ENCODE measurements at places on chromosomes 12 and 14.
A peak's percentile ranks its signal among the peaks of the same experiment; 100 is the strongest.

DNA sequence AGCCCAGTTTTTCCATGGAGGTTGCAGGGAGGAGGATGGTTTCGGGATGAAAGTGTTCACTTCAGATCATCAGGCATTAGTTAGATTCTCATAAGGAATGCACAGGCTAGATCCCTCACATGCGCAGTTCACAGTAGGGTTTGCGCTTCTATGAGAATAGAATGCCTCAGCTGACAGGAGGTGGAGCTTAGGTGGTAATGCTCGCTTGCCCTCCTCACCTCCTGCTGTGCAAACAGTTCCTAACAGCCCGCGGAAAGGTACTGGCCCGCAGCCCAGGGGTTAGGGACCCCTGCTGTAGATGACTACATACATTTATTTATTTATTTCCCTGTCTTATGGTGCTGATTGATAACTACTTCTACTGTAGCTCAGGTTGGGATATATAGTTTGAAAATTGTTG, 93.2 kb downstream of the FBXO33 start:
- DNase-seq = no peak

DNA sequence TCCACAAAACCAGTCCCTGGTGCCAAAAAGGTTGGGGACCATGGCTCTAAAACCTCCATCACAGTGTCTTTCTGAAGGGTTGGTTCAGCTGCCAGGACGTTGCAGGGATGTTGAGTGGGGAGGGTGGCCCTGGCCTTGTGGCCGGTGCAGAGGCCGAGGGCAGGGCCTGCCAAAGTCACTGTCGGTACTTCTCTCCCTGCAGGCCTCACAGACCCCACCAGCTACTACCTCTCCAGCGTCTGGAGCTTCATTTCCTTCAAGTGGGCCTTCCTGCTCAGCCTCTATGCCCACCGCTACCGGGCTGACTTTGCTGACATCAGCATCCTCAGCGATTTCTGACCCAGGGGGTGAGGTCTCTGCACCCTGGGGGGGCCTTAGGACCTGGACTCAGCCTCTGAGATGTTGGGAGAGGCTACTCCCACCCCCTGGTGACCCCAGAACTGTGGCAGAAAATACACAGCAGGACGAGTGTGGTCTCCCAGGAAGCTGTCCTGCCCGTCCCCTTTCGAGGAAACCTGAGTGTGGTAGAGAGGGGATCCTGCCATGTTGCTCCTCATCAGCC, 7.0 kb downstream of the SLC48A1 start:
- DNase-seq = no peak

- DNase-seq = no peak
These were observed 64.4 kb downstream of the NUAK1 start for GRCh38 chr12:106074361-106074705.

- no peak for DNase-seq
These were observed 15.5 kb upstream of the PAPOLA start for GRCh38 chr14:96486705-96487104.

GRCh38 chr12:130357241-130357640, 19.6 kb downstream of the PIWIL1 start:
- DNase-seq = no peak

DNA sequence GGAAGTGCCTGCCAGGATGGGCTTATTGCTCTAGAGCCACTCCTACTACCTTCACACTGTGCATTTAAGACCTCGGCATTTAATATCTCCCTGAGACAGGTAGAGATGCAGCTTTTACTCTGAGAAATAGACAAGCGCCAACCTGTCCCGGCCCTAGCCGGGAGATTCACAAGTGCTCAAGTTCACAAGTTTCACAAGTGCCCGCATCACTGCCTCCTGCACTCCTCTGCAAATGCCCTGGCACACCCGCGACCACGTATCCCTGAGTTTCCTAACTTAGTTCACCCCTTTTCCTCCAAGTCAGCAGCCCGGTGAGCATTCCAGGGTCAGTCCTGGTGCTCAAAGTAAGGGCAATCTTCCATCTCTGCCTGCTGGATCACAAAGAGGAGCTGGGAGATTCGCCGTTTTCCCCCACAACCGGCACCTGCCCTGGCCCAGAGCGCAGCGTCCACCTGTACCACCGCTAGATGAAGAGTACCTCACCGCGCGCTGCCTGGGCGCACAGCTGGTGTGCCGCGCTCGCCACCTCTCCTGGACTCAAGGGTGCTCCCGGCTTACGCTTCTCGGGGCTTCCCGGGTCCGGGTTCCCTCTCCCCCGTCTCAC, 5.0 kb upstream of the SLC38A4 start:
- peak; percentile 34 for DNase-seq

GRCh38 chr12:6891646-6892001, 13.0 kb upstream of the LRRC23 start:
- DNase-seq = no peak

DNA sequence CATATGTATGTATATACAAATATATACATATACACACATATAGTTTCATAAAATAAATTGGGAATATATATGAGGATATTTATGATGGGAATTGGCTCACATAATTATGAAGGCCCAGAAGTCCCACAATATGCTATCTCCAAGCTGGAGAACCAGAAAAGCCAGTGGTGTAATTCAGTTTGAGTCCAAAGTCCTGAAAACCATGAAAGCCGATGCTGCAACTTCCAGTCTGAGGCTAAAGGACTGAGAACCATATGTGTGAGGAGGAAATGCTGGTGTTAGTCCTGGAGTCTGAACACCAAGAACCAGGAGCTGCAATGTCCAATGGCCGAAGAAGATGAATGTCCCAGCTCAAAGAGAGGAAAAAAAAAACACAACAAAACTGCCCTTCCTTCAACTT, 65.5 kb upstream of the PRKD1 start:
- no peak for DNase-seq

- DNase-seq = no peak
These were observed 12.5 kb downstream of the SELPLG start for GRCh38 chr12:108621161-108621560.

GRCh38 chr12:50786498-50787231, 22.8 kb downstream of the ATF1 start:
- peak; percentile 95 for DNase-seq

GRCh38 chr14:69963966-69964365, 84.8 kb downstream of the SMOC1 start:
- no peak for DNase-seq

DNA sequence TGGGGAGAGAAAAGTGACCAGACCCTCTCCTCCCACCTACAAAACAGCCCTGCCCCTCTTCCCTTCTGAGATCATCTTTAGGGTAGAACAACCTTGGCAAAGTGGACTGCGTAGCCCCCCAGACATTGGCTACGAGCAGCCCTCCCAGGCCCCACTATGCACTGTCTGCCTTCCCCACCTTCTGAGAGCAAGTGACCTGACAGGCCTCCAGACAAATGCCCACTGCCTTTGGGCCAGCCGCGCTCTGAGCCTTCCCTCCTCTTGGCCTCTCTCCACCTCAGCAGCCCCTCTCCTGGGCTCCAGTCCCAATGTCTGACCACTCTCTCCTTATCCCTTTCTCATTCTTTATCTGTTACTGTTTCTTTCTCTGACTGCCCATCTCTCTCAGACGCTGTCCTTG, 46.5 kb upstream of the CCND2 start:
- no peak for DNase-seq

GRCh38 chr12:19223695-19224094, 94.2 kb downstream of the PLEKHA5 start:
- peak; percentile 87 for DNase-seq

DNA sequence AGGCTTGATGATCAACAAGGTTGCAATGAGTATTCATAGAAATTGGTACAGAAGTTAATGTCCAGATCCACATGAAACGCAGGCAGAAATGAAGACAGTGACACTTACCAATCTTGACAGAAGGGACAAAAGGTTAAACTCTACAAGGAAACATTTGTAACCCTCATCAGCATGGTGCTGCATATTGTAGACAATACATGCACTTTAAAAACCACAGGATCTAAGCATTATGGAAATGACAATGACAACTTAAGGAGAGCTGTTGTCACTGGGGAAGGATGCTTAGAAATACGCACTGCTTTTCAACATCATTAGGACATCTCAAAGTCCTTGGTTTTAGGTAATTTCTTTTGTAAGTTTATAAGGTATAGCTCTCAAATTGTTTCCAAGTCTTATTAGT, 130.6 kb downstream of the ATP23 start:
- no peak for DNase-seq

- no peak for DNase-seq
These were observed 2.8 kb upstream of the PRKAG1 start for GRCh38 chr12:49021292-49021915.

DNA sequence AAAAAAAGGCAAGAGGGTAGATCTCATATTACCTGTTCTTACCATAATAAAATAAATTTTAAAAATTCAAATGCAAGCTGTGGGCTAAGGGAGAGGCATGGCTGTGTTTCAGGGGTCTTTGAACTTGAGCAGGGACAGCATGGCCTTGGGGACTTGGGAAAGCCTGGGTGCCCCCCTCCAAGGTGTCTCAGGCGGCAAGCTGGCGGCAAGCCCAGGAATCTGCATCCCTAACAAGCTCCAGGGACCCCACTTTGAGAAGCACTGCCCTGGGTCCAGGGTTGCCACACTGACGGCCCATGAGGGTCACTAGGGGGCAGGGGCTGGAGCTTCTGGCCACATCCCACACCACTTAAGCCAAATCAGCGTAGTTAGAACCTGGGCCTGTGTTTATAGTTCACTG, 193.8 kb downstream of the SLC15A4 start:
- DNase-seq = no peak

GRCh38 chr12:78146365-78146772, 315.7 kb downstream of the NAV3 start:
- peak; percentile 60 for DNase-seq

DNA sequence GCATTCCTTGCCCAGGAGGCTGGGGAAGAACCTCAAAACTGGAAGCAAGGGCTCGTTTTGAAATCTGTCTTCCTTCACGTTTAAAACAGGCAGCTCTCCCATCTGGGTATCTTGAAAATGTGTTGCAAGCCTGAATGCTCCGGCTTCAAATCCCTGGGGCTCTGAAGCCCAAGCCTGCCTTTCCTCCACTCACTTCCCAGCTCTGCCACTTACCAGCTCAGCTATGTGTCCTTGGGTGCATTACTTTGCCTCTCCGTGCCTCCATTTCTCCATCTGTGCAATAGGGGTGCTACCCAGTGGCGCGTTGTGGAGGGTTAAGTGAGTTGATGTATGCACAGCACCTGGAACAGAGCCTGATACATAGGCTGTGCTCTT, 97.6 kb downstream of the GCH1 start:
- peak; percentile 3 for DNase-seq

GRCh38 chr14:94051115-94051514, 25.0 kb downstream of the OTUB2 start:
- peak; percentile 36 for DNase-seq

- no peak for DNase-seq
These were observed 41.4 kb downstream of the PTGER2 start for GRCh38 chr14:52355526-52355925.

- DNase-seq = no peak
These were observed 27.5 kb upstream of the HNF1A start for GRCh38 chr12:120950807-120951206.

GRCh38 chr12:117643971-117644370, 282.5 kb upstream of the NOS1 start:
- no peak for DNase-seq

GRCh38 chr12:104846056-104846767, 111.9 kb downstream of the SLC41A2 start:
- peak; percentile 4 for DNase-seq

GRCh38 chr12:42705863-42706262, 116.3 kb upstream of the PRICKLE1 start:
- peak; percentile 86 for DNase-seq

DNA sequence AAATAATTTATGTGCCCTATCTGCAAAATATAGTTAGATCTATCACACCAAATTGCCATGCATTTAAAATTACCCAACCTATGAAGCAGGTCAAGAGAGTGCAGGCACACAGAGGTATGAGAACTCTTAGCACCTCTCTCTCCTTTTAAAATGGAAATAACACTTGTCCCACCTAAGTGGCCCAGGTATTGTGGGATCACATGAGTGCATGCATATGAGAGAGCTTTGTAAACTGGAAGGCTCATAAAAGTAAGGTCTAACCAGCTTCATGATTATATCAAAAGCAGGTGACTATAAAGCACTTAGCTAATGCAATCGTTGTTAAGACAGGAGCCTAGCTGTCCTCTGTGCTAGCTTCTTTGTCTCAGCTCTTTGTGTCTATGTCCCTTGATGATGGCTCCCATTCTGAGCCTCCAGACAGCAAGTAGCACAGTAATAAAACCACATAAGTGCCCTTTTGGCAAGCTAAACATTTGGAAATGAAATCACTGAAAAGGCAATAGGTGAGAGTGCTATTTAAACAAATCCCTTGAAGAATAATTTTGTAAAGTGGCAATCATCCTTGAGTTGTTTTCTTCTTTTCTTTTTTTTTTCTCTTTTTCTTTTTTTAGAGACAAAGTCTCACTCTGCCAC, 219.0 kb downstream of the NTF3 start:
- DNase-seq = no peak

DNA sequence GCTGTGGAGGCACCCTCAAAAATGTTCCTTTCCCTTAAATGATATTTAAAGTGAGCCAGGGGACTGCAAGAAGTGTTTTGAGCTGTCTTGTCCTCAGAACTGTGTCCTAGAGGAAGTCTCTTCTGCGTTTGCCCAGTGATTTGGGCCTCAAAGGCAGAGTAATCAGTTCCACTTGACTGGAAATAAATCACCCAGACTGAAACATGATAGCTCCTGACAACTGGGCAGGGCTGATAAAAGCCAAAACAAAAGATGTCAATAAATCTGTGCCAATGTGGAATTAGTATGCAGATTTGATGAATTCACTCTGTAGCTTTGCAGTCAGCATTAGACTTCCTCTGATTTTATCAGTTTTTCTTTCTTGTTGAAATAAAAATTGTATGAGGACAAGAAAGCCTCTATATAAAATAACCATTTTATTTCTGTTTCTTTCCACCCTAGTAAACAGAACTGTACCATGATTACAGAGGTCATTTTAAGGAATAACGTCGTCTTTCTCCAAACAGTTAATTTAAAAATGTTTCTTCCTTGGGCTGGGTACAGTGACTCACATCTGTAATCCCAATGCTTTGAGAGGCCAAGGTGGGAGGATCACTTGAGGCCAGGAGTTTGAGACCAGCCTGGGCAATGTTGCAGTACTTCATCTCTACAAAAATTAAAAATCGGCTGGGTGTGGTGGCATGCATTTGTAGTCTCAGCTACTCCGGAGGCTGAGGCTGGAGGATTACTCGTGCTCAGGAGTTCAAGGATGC, 180.8 kb downstream of the ERC1 start:
- DNase-seq = no peak

All from fibroblast of villous mesenchyme (primary cell).